Nephron progenitor cell (in vitro differentiated cells): ENCODE measurements at places on chromosomes 6 and 20.

DNA sequence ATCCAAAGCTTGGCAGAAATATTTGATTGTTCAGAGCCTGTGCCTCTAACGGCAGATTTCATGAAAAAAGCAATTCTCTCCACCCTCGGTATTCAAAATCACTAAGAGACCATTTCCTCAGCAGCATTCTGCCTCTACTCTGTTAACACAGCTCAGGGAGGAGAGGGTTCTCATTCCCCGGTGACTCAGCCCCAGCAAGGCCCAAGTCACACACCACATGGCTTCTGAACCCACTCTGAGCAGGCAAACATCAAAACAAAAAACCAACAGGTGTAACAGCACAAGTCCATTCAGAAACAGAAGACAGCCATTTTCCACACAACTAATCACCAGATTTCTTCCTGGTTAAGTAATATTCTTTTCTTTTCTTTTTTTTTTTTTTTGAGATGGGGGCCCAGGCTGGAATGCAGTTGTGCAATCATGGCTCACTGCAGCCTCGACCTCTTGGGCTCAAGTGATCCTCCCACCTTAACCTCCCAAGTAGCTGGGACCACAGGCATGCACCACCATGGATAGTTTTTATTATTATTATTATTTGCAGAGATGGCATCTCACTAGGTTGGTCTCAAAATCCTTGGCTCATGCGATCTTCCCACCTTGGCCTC, 55.4 kb downstream of the GFOD1 start:
- no peak for DNase-seq

- no peak for DNase-seq
These were observed 12.8 kb upstream of the TPD52L1 start for GRCh38 chr6:125140808-125141207.

- no peak for DNase-seq
These were observed 11.8 kb downstream of the RPS6KA2 start for GRCh38 chr6:166615059-166615770.

DNA sequence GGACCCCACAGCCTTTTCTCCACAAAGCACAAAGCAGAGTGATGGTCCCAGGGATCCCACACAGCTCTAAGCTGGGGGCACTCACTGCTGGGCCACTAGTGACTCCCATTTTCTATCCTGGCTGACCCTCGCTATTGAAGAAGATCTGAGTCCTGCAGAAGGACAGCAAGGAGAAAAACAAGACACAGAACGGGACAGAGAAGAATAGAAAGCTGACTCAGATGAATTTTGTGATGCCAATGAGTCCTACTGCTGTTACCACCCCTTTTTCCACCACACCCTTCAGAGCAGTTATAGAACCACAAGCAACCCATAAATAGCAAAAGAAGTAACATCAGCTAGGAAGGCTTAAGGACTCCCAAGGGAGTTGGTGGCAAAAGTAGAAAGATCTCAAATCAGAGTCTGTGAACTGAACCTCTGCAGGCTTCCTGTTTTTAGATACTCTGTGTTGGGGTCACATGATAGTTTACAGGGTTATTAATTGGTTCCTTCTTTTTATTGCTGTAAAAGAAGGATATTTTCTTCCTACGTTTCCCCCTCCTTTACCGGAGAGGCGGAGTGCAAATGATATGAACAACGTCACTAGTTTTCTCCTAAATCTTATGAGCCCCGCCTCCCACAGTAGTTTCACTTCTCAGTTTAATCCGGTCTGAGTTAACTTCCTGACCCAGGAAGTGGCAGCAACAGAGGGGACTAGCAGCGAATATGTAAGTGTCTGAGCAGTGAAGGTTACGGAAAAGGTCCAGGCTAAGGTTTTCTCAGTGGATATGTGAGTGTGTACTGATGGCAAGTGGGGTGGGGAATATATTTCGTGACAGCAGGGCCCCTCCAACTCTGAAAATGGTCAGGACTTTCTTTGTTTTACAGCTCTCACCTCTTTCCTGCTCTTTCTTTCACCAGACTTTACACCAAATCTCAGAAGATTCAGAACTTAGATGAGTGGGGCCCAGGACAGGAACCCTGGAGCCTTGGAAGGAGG, at the start of gene TRIM38:
TSS of gene TRIM38 (plus strand) at position 654 of the 979 bp plus-strand sequence. CDS start 3,721 bp downstream, outside the sequence.
- DNase-seq, result no peak
